Naive B cell (primary cell): ENCODE measurements at places on chromosomes 4 and X.

GRCh38 chrX:107780525-107780924 is 3.0 kb downstream of the NCBP2L start:
- H3K27me3 ChIP-seq = no peaks in the 10 kb centered on the region
- H3K36me3 ChIP-seq = no peaks in the 10 kb centered on the region
- no peak overlapping the region for H3K4me3 ChIP-seq
- peaks cover 13% of the 10 kb centered on the region for H3K4me1 ChIP-seq
- no peak for DNase-seq
- no peak overlapping the region for H3K27ac ChIP-seq

- H3K4me1 ChIP-seq = peaks cover 26% of the 10 kb centered on the region
- no peak overlapping the region for H3K4me3 ChIP-seq
- no peaks in the 10 kb centered on the region for H3K27me3 ChIP-seq
- peak overlapping the region; percentile 78 for H3K27ac ChIP-seq
Measured at GRCh38 chr4:7015383-7016035, 27.7 kb upstream of the TADA2B start.

- no peaks in the 10 kb centered on the region for H3K36me3 ChIP-seq
- no peak overlapping the region for H3K4me3 ChIP-seq
- no peaks in the 10 kb centered on the region for H3K4me1 ChIP-seq
- no peak for DNase-seq
- no peaks in the 10 kb centered on the region for H3K27me3 ChIP-seq
Measured at GRCh38 chrX:87664381-87664780, 146.8 kb downstream of the KLHL4 start.

DNA sequence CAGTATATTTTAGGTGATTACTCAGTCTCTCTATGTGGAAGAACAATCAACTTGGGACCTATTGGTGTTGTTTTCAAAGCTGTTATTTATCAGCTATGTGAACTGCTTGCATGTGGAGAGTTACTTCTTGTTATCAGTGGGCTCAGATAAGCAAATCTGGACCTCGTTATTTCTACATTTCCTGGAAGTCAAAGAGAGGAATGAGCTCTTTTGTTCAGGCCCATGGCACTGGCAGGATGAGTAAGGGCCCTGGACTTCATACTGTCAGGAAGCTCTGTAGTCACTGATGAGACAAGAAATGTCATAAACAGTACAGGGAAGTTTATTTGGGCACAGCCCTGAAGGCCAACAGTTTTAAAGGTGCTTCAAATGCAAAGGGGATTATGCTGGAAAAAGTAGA is 760.6 kb upstream of the EPHA5 start:
- no peak overlapping the region for H3K4me3 ChIP-seq
- no peaks in the 10 kb centered on the region for H3K4me1 ChIP-seq
- H3K27me3 ChIP-seq = no peaks in the 10 kb centered on the region
- no peaks in the 10 kb centered on the region for H3K36me3 ChIP-seq
- no peak for DNase-seq
- no peak overlapping the region for H3K27ac ChIP-seq

- H3K4me1 ChIP-seq = peaks cover 48% of the 10 kb centered on the region
- H3K4me3 ChIP-seq = peak overlapping the region; percentile 80
- H3K27ac ChIP-seq = peak overlapping the region; percentile 62
- DNase-seq = peak; percentile 69
Measured at GRCh38 chr4:163591614-163592020, 97.1 kb downstream of the TMA16 start.

DNA sequence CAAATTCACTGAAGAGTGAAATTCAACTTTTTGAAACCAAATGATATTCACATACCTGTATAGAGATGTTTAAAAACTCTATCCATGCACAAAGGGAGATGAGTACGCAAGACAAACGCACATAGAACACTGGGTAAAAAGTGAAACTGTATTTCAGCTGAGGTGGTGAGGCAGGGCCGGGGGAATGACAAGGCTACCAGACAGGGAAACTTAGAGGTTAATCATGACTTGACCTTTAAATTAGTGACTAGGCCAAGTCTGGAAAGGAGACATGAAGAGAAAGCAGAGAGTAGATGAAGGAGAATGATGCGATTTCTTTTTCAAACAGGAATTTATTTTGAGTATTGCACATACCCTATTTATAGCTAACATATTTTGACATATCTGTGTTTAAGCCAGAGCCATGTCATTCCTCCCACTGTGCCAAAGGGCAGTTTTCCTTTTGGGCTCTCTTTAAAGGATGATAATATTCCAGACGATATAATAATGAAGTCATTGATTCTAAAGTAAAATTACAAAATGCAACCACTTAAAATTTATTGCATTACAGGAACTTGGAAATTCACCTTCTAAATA is 49.4 kb downstream of the ARHGEF6 start:
- DNase-seq = no peak
- no peak overlapping the region for H3K27ac ChIP-seq
- no peak overlapping the region for H3K4me3 ChIP-seq
- peaks cover 7% of the 10 kb centered on the region for H3K36me3 ChIP-seq
- H3K27me3 ChIP-seq = no peaks in the 10 kb centered on the region

DNA sequence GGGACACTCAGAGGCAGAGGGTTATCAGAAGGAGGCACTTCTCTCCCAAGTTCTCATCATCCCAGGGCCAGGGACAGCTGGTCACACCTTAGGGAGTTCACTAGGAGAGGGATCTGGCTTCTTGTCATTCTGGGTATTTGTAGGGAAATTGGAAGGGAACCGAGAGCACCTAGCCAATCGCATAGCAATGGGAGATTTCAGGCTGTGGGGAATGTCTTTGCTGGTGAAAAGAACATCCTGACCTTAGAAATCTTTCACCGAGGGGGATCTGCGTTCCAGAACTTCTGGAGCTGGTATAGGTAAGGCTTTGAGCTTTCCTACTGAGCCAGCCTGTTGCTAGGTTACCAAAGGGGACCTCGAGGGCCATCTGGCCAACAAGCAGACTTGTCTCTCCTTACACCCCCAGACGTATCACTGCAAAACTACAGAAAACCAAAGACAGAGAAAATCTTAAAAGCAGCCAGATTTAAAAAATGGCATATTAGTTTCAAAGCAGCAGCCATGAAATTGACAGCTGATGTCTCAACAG is 6.8 kb downstream of the HTT-AS start:
- H3K4me1 ChIP-seq = peaks cover 7% of the 10 kb centered on the region
- H3K4me3 ChIP-seq = no peak overlapping the region
- DNase-seq = no peak
- peaks cover 17% of the 10 kb centered on the region for H3K36me3 ChIP-seq
- no peak overlapping the region for H3K27ac ChIP-seq
- no peaks in the 10 kb centered on the region for H3K27me3 ChIP-seq

GRCh38 chrX:23661671-23662070 is 5.6 kb upstream of the PRDX4 start:
- peaks cover 14% of the 10 kb centered on the region for H3K4me1 ChIP-seq
- H3K27ac ChIP-seq = peak overlapping the region; percentile 73
- no peaks in the 10 kb centered on the region for H3K27me3 ChIP-seq
- H3K36me3 ChIP-seq = no peaks in the 10 kb centered on the region

GRCh38 chrX:3780564-3780963 is 67.1 kb upstream of the PRKX start:
- peaks cover 22% of the 10 kb centered on the region for H3K27me3 ChIP-seq
- no peak overlapping the region for H3K4me3 ChIP-seq
- no peak overlapping the region for H3K27ac ChIP-seq
- no peak for DNase-seq
- H3K36me3 ChIP-seq = no peaks in the 10 kb centered on the region
- no peaks in the 10 kb centered on the region for H3K4me1 ChIP-seq

GRCh38 chr4:167897116-167897515 is 195.2 kb upstream of the ANXA10 start:
- no peak for DNase-seq
- no peak overlapping the region for H3K27ac ChIP-seq
- H3K36me3 ChIP-seq = no peaks in the 10 kb centered on the region
- H3K4me1 ChIP-seq = no peaks in the 10 kb centered on the region
- no peak overlapping the region for H3K4me3 ChIP-seq

DNA sequence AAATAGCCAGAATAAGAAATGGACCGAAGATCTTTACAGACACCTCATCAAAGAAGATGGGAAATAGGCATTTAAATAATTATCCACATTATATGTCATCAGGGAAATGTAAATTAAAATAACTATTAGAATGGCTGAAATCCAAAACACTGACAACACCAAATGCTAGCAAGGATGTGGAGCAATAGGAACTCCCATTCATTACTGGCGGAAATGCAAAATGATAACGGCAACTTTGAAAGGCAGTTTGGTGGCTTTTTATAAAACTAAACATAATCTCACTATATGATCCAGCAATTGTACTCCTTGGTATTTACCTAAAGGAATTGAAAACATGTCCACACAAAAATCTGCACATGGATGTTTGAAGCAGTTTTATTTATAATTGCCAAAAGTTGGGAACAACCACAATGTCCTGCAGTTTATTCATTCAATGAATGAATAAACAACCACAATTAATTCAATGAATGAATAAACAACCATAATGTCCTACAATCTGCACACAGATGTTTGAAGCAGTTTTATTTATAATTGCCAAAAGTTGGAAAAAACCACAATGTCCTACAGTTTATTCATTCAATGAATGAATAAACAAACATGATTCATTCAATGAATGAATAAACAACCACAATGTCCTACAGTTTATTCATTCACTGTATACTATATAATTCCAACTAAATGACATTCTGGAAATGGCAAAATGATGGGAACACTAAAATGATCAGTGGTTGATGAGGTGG is 117.6 kb upstream of the PCDH18 start:
- no peak for DNase-seq
- no peaks in the 10 kb centered on the region for H3K36me3 ChIP-seq
- H3K27ac ChIP-seq = no peak overlapping the region
- no peak overlapping the region for H3K4me3 ChIP-seq

DNA sequence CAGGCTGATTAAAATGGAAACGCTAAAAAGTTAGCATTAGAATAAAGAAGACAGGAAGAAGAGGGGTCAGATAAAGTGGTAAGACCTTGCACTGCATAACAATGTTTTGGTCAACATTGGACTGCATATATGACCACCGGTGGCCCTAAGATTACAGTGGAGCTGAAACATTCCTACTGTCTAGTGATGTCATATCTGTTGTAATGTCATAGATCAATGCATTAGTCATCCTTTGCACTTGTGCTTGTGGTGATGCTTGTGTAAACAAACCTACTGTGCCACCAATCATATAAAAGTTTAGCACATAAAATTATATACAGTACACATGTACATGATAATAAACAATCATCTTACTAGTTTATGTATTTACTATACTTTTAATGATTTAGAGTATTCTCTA is 73.0 kb downstream of the TMEM165 start:
- H3K36me3 ChIP-seq = peaks cover 13% of the 10 kb centered on the region
- H3K4me1 ChIP-seq = no peaks in the 10 kb centered on the region
- no peaks in the 10 kb centered on the region for H3K27me3 ChIP-seq
- H3K27ac ChIP-seq = no peak overlapping the region

DNA sequence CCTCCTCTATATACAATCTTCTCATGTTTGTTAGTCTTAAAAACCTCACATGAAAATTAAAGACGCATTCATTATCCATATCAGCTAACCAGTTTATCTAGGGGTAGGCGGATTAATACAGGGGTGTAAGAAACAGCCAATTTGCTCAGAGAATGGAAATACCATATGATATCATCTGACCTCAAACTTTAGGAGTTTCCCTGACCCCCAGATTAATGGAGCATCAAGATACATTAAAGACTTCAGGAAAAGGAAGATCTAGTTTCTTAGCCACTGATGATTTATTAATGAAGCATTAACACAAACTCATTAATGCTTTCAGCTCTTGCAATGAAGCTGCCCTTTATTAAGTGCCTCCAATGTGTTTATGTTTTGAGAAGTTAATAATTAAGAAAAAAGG is 67.5 kb downstream of the CAMK2D start:
- H3K27me3 ChIP-seq = no peaks in the 10 kb centered on the region
- peak overlapping the region; percentile 40 for H3K27ac ChIP-seq
- H3K4me3 ChIP-seq = peak overlapping the region; percentile 1
- peaks cover 39% of the 10 kb centered on the region for H3K4me1 ChIP-seq
- H3K36me3 ChIP-seq = no peaks in the 10 kb centered on the region

DNA sequence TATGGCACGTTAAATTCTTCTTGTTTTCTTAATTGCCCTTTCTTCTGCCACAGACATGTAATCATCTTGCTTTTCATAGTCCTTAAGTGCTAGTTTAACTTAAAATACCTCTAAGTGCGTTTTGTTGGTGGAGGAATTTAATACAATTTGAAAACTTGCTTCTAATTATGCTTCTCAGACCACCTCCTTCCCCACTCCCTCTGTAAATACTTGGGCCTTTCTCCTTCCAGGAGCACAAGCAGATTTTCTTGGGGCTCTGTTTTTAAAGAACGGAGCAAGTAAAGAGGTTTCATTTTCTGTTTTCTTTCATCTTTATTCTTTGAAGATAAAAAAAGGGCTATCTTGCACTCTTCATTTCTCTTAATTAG is 559 bp upstream of the PCDH18 start:
- H3K27ac ChIP-seq = no peak overlapping the region
- H3K27me3 ChIP-seq = no peaks in the 10 kb centered on the region
- no peaks in the 10 kb centered on the region for H3K36me3 ChIP-seq

DNA sequence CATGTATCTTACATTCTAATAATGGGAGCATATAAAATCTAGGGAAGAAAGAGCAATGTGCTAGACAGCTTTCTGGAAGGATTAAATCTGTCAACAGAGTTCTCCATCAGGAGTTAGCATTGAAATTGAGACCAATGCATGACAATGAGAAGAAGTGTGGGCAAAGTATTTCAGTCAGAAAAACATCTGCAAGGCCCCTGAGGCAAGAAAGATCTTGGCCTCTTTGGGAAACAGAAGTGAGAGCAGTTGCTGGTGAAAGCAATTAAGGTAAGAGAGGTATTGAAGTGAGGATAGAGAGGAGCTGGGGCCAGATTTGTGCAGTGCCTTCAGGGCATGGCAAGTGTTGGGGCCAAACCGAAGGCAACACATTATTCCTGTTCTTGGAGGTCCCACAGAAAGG is 999.1 kb downstream of the STPG2 start:
- H3K27me3 ChIP-seq = no peaks in the 10 kb centered on the region
- DNase-seq = no peak
- H3K36me3 ChIP-seq = peaks cover under 1% of the 10 kb centered on the region

GRCh38 chr4:122668241-122668640 is 47.4 kb upstream of the IL21 start:
- no peaks in the 10 kb centered on the region for H3K4me1 ChIP-seq
- no peaks in the 10 kb centered on the region for H3K36me3 ChIP-seq
- peak overlapping the region; percentile 24 for H3K27ac ChIP-seq
- no peak for DNase-seq

DNA sequence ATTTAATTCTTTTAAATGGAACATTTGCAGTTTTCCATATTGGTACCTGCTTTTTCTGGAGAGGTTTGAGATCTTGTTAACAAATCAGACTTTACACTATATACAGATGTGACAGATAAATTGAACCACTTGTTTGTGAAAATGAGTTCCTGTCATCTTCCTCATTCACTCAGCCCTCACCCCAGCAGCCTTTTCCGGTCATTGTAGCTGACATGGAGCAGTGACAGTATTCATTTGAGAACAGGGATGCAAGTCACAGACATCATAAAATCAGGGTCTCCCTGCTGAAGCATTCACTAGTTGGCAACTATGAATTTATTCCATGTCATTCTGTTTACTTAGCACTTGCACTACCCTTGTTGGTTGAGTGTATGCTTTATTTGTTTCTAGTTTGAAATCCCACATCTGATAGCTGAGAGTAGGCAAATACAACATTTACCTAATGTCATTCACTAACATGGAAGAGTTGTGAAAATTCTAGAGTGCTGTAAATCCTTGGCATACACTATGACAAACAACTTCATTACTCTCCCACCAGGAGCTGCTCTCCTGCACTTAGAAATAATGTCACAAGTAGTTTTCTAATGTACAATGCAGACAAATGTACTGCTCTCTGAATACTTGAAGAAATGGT is 78.9 kb downstream of the UGT8 start:
- no peak for DNase-seq
- H3K4me3 ChIP-seq = no peak overlapping the region
- H3K36me3 ChIP-seq = peaks cover 10% of the 10 kb centered on the region
- no peaks in the 10 kb centered on the region for H3K4me1 ChIP-seq

- H3K4me3 ChIP-seq = no peak overlapping the region
- H3K4me1 ChIP-seq = no peaks in the 10 kb centered on the region
- no peaks in the 10 kb centered on the region for H3K36me3 ChIP-seq
Measured at GRCh38 chr4:149708513-149709130, 107.0 kb downstream of the IQCM start.
